ENCODE measurements at places on chromosomes 13 and 19.

GRCh38 chr19:50264483-50265186 lies 61.2 kb downstream of the MYH14 start:
- no peak overlapping the region for H3K4me3 ChIP-seq
- H3K36me3 ChIP-seq = no peaks in the 10 kb centered on the region
- no peak overlapping the region for H3K27ac ChIP-seq
- no peaks in the 10 kb centered on the region for H3K27me3 ChIP-seq

DNA sequence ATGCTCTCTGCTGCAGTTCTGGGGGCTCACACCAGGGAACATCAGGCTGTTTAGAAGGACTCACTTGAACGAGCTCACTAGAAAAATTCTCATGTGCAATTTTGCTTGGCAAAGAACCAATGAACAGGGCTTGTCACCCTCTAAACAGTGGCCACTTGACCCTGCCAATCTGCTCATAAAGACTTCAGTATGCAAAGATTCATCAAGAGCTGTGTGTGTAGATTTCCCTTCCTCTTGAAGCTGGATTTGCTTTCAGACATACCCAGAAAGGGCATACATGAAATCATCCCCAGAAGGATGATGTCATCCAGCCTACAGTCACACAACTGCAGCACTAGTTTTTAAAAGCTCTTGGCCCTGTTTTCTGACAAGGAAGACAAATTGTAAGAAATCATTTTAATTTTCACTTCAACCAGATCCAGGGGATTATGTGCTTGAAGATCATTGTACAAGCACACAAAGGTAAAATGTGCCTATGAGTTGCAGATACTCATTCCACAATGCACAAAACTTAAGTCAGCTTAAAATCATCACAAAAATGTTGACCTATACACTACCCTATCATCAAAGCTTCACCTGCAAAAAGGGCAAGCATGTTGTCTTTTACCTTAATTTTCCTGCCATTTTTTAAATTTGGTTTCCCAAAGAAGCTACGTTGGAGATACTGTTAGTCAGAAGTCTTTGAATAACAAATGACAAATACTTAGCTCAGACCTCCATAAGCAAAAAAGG lies 5.2 kb upstream of the STK24 start:
- H3K4me3 ChIP-seq = no peak overlapping the region
- H3K27me3 ChIP-seq = no peaks in the 10 kb centered on the region
- DNase-seq = no peak
- H3K4me1 ChIP-seq = no peaks in the 10 kb centered on the region

- peaks cover 14% of the 10 kb centered on the region for H3K4me1 ChIP-seq
- no peak overlapping the region for H3K4me3 ChIP-seq
- H3K27me3 ChIP-seq = no peaks in the 10 kb centered on the region
- no peak overlapping the region for H3K27ac ChIP-seq
Measured at GRCh38 chr13:113855012-113855921, 8.6 kb downstream of the GAS6 start.

- H3K27me3 ChIP-seq = no peaks in the 10 kb centered on the region
- H3K27ac ChIP-seq = no peak overlapping the region
- H3K4me1 ChIP-seq = peaks cover 19% of the 10 kb centered on the region
- DNase-seq = no peak
- H3K36me3 ChIP-seq = no peaks in the 10 kb centered on the region
- no peak overlapping the region for H3K4me3 ChIP-seq
Measured at GRCh38 chr19:42328106-42328505, 2.7 kb downstream of the MEGF8 start.

GRCh38 chr13:51869916-51870315 lies 8.1 kb downstream of the CCDC70 start:
- H3K36me3 ChIP-seq = no peaks in the 10 kb centered on the region
- H3K4me1 ChIP-seq = no peaks in the 10 kb centered on the region
- DNase-seq = no peak
- H3K27me3 ChIP-seq = no peaks in the 10 kb centered on the region
- H3K4me3 ChIP-seq = no peak overlapping the region
- no peak overlapping the region for H3K27ac ChIP-seq

DNA sequence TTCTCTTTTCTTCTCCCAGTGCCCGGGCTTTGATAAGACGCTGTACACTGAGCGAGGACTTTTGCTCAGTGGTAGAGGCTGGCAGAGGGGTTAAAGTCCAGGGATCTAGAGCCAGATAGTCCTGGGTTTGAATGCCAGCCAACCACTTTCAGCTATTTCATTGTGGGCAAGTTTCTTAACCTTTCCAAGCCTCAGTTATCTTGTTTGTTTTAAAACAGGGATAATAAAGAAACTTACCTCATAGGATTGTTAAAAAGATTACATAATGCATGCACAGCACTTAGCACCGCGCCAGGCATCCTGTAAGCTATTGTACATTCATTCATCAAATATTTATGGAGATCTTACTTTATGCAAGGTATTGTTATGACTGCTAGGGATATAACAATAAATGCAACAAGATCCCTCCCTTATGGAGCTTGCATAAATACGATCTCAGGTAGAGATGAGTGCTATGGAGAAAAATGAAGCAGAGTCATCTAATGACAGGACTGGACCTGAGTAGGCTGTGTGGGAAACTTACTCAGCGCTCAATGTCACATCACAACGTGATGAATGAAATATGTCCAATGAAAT lies 70.8 kb downstream of the LNX2 start:
- H3K4me1 ChIP-seq = no peaks in the 10 kb centered on the region
- H3K27me3 ChIP-seq = no peaks in the 10 kb centered on the region
- no peak overlapping the region for H3K27ac ChIP-seq
- no peak for DNase-seq
- no peak overlapping the region for H3K4me3 ChIP-seq
- peaks cover 23% of the 10 kb centered on the region for H3K36me3 ChIP-seq

Measured in CD4-positive, alpha-beta memory T cell (primary cell).